ENCODE measurements at places on chromosomes 2 and 18.
A peak's percentile ranks its signal among the peaks of the same experiment; 100 is the strongest.

DNA sequence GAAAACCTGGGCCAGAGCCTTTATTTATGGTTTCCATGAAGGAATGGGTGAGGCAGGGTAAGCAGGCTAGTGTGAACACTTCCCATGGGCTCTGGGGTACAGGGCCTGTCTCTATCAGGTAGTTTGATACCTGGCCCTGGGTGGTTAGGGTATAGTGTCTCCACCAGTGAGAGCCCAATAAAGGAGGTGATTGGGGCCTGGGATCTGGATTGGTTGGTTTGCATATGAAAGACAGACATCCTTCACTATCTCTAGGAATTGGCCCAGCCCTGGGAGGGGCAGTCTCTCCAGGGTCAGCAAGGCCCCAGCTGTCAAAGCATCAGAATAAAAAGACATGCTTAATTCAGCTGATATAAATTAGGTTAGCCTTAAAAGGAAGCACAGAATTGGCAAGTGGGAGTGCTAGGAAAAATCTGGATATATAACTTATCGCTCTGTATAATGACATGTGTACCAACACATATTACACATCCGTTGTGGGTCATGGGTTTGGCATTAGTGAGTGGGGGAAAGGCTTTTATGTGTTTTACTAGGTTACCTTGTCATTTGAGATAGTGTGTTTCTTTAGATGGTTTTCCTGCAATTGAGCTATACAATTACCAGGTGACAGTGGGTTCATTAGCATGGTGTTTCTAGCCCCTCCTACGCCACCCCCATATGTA is 18.5 kb upstream of the TMEM178A start:
- no peak for DNase-seq

DNA sequence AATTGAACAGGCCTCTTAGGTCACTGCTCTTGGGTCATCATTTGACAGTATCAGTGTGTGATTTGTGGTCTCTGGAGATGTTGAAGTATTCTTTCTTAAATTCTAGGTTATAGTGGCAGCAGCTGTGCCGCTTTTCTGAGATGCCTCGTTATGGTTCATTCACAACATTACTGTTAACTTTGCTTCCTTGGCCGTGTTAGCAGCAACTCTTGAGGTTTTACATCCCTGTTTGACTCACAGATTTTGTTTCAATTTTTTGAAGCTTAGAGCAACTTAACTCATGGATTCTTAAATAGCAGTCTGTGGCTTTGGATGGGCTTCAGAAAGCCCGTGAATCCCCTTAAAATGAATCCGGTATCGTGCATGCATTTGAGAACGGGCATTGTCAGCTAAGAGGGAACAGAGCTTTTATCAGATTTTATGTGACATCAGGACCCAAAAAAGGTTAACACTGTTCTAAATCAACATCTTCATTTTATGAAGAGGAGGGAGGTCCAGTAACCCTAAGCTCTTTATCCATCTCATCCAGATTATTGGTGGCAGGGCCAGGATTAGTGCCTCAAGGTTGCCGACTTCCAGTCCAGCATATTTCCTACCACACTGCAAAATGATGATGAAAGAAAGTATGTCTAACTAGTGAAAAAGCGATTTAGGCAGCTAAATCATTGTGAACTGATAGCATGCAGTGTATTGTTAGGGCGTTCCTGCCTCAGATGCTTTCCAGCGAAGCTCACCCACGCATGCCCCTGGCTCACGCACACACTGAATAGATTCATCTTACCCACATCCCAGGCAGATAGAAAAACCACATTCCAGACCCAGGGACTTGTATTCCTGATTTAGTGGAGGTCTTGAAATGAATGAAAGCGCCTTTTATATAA is 5.1 kb downstream of the TRIB2 start:
- no peak for DNase-seq

- no peak for DNase-seq
Measured at GRCh38 chr2:236866542-236867340, 218.9 kb upstream of the COPS8 start.

DNA sequence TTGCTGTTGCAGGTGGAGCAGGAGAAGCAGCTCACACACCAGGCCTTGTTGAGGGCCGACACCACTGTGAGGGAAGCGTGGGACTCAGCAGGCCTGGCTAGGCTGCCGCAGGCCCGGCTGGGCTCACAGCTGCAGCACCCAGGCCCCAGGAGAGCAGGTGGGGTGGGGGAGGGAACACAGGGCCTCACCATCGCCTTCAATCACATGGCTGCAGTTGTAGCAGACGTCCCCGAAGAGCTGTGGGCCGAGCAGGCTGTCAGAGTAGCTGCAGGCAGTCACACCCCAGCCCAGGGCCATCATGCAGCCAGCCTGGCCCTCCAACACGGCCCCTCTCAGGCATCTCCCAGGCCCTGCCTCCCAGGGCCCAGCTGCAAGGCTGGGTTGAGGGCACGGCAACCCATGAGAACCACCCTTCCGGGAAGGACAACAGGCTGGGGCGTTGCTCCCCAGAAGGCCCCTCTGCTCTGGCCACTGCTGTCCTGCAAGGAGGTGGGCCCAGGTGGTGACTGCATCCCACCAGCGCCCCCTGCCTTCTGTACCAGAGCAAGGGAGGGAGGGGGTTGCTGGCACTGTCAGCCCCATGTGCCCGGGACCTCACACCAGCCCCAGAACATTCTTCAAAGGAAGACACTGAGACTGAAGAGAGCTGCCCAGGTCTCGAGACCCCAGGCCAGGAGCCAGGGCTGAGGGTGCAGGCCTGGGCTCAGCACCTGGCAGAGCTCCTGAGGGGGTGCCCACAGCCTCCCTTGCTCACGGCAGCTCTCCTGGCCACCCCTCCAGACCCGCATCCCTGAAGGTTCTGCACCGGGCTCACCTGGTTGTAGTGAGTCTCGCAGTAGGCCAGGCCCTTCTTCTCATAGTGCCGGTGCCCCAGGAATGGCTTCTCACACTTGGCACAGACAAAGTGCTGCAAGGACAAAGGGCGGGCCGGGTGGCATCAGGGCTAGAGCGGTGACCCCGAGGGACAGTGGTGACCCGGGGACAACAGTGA is 5.6 kb upstream of the GPR17 start:
- DNase-seq: no peak

- DNase-seq: no peak
Measured at GRCh38 chr2:70707706-70708105, 60.3 kb downstream of the ADD2 start.

DNA sequence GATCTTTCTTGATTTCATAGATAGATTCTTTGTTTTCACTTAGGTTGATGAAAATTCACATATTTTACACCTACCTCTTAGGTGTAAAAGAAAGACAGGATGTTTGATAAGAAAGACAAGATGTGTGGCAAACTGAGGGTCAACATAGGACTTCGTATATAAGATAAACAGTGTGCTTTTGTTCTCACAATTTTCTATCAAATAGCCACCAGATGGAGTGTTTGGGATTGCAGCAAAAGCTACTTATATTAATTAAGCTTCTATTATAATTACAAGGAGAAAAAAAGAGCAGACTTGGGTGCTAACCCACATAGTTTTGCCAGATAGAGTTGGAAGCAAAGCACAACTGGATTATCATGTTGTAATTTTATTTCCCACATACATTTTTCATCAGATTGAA is 232.9 kb downstream of the CDH7 start:
- DNase-seq: no peak

DNA sequence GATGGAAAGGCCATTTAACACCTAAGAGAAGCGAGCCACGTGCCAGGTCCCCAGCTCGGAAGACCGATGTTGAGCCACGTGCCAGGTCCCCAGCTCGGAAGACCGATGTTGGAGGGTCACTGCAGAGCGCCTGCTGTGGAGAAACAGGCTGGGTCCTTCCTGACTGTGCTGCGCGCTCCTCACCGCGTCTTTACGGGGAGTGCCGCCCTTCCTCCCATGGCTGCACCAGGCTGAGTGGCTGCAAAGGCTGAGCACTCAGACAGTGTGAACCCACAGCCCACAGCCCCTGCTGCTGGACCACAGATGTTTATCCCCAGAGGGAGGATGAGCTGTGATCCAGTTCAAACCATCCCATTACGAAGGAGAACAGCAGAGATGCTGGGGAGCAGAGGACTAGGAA is 55.7 kb downstream of the RTP5 start:
- no peak for DNase-seq

DNA sequence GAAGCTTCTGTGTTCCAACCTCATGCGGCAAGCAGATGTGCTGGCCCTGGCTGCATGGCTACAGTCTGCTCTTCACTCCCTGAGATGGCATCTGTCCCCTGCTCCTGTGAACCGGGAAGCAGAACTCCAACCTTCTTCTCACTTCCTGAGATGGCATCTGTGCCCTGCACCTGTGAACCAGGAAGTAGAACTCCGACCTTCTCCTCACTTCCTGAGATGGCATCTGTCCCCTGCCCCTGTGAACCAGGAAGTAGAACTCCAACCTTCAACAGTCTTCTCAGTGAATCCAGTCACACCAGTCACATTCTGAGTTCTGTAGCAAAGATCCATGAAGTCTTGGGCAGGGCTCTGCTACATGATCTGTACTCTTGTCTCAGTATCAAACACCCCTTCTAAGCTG is 887.2 kb upstream of the KLHL29 start:
- no peak for DNase-seq

GRCh38 chr18:48540251-48541025 is 1.6 kb downstream of the CTIF start:
- DNase-seq: peak; percentile 59

DNA sequence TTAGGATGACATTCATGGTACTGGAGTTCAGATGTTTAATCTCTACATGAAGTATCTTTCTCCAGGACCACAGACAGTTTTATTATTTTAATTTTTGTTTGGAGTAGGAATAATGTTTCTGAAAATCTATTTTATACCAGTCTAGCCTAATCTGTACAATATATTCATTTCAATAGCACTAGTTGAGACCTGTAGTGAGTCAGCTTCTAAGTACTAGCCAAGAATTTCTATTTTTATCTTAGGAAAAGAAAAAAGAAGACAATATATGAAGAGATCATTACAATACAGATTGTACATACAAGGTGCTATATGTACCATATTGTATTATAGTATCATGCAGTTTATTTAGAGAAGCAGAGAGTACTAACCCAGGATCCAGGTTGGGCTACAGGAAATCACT is 826.9 kb upstream of the PIK3C3 start:
- no peak for DNase-seq

GRCh38 chr2:64243081-64244036 is 99.1 kb upstream of the PELI1 start:
- no peak for DNase-seq

- DNase-seq: no peak
Measured at GRCh38 chr2:17894556-17894955, 16.1 kb downstream of the KCNS3 start.

GRCh38 chr2:58206785-58207184 is 34.3 kb downstream of the FANCL start:
- DNase-seq: no peak

DNA sequence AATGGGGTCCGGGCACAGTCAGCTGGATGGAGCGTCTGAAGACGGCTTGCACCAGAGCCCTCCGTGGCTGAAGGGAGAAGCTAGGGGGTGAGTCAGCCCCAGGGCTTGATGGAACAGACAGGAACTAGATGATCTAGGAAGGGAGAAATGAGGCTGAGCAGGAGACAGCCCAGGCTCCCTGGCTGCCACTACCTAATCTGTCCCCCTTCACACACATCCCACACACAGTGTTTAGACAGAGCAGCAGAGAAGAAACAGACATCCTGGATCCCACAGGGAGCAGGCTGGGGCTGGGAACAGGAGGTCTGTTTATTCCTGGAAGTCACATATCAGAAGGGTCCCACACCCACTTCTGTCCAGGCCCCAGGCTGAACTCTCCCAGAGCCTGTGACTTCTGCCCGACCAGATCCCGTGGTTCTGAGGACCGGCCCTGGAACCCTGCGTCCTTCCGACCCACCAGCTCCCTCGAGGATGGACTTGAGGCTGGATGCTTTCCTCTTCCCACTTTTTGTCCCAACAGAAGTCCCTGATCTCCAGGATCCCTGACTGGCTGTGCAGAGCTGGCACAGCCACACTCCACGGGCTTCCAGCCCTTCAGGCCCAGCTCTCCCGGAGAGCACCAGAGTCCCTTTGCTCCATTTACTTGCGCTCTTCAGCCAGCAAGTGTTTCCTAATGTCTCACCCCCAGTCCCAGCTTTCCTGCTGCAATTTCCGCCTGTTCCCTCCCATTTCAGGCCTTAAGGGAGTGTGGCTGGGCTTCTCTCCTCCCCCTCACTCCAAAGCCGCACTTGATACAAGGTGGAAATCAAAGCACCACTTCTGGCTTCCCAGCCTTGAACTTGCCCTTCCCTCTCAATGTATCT is 1.5 kb upstream of the GPBAR1 start:
- DNase-seq: no peak

- no peak for DNase-seq
Measured at GRCh38 chr2:162111958-162112850, 38.2 kb upstream of the DPP4 start.

DNA sequence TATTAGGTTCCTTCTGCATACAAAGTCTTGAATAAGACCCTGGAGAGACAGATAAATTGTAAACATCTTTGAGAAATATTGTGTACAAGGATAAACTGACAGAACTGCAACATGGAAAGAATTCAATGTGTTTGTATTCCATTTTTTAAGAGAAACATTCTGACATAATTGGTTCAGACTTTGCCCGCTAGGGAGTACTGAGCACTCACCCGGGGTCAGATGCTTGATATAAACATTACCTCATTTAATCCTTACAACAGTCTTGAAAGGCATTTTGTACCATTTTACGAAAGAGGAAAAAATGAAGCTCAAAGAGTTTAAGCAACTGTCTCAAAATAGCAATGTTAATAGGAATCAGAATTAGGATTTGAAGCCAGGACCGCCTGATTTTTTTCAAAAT is 416.7 kb upstream of the CRIM1 start:
- no peak for DNase-seq

GRCh38 chr2:138871312-138871711 is 91.1 kb upstream of the NXPH2 start:
- no peak for DNase-seq

DNA sequence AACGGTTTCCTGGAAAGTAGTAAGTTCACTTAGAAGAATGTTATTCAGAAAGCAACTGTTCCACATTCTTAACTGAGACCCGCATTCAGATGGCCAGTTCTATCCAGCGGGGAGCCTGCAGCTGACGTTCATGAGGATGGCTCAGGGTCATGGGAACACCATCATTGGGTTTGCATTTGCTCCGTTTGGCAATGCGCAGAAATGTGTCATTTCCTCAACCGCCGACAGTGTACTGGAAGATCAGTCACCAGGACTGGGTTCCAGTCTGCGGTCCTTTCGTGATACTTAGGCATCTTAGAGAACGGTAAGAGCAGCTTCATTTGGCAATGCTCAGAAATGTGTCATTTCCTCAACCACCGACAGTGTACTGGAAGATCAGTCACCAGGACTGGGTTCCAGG is 104.0 kb downstream of the DNER start:
- DNase-seq: no peak

DNA sequence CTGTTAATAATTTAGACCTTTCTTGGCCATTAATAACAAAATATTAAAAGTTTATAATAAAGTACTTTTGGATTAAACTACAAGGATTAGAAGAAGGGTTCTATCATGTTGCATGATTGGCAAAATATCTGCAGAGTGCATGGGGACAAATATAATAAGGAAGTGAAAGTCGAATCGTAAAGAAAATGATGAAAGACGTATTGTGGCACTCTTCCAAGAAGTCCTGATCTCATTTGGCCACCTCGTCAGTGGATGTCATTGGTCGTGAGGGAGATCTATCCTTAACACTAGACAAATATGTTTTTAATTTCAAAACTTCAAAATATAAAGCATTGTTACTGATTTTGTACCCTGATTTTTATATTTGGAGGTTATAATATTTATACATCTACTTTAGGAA is 197.7 kb upstream of the STON1 start:
- DNase-seq: no peak
